Stimulated activated CD8-positive, alpha-beta memory T cell treated with anti-CD3 and anti-CD28 coated beads, Interleukin-2, amount 100 ng/mL, for 1 hour (primary cell): ENCODE measurements at places on chromosomes 11 and 22.
A peak's percentile ranks its signal among the peaks of the same experiment; 100 is the strongest.

- DNase-seq, result no peak
Measured at GRCh38 chr22:17161991-17162390, 2.9 kb upstream of the HDHD5 start.

GRCh38 chr11:131495423-131495822 lies 125.0 kb downstream of the NTM start:
- no peak for DNase-seq

DNA sequence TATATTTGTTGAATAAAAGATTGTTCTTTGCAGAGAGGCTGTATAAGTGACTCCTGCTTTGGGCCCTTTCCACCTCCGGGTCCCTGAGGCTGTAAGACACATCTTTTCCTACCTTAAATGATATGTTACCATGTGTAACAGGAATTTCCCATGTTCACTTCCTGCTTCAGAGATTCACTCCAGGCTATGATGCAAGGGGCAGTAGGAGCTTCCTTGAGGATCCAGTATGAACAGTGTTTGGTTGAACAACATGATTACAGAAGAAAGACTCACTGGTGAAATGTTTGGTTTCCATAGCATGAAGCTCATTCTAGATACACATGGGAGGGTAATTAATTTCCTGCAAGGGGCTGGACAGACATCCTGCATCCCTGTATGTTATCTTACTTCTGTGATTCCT lies 25.6 kb upstream of the ZDHHC13 start:
- DNase-seq, result no peak

- peak; percentile 22 for DNase-seq
Measured at GRCh38 chr11:1546536-1547466, 25.3 kb downstream of the DUSP8 start.

- peak; percentile 62 for DNase-seq
Measured at GRCh38 chr11:124920870-124921609, 2.0 kb downstream of the HEPN1 start.

- no peak for DNase-seq
Measured at GRCh38 chr11:44190883-44191230, 95.4 kb downstream of the EXT2 start.

DNA sequence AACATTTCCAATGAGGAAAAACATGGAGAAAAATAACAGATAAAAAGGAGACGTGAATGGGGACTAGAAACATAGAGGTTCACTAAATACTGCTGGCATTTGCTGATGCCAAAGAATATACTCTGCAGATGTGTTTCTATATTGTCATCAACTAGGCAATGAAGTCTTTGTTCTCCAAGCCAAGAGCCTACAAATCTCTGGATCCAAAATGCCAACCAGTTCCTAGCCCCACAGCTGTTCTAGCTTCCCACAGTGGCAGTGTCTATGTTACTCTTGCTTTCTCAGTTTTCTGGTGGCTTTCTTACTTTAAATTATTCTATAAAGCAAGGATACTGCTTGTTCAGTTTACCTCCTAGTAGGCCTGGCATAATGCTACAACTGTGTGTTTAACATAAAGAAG lies 977.9 kb upstream of the CCDC90B start:
- DNase-seq, result no peak

DNA sequence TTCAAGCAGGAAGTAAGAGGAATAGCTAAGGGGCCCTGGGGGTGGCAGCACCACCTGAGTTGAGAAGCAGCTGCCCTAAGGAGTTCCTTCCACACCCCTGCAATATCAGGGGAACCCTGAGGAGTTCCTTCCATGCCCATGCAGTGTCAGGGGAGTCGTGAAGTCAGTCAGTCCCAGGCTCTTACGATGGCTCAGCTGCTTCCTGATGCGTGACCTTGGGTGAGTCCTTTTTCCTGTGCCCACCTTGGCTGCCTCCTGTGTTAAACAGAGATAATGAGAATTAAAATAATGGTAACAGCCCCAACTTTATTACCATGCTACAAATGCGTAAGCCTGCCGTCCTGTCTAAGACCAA lies 181.1 kb downstream of the MIAT start:
- DNase-seq, result no peak

DNA sequence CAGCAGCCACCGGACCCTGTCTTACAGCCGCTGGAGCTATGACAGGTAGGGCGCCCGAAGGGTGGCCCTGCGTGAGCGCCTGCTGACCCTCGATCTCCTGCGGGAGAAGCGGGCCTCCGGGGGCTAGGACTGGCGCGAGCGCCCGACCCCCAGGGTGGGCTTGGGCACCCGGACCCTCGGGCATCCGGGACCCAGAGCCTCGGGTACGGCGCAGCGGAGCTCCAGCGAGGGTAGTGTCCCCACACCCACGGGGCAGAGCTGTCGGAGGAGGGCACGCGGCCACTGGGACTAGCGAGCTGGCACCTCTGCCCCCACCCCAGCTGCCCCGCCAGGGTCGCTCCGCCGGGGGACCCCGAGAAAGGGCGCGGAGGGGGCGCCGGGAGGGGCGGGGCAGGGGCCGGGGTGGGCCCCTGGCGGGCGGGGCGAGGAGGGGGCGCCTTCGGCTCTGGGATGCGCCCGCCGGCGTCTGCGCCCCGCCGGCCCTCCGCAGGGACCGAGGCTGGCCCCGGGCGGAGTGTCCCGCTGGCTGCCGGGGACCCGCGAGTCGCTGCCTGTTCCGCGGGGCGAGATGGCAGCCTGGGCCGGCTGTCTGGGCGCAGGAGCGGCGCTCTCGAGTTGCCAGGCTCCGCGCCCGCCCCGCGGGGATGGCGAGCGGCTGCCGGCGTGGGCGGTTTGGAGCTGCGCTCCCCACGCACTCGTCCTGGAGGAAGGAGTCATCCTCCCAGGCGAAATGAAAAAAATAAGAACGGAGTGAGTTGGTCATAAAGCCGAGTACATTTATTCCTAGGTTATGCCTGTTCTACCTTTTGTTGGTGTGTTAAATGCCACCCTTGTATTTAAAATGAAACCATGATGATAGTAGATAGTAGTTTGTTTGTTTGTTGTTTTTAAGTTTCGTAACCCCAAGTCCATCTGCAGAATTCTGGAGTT lies 32.4 kb downstream of the EIF3F start:
- DNase-seq, result no peak

DNA sequence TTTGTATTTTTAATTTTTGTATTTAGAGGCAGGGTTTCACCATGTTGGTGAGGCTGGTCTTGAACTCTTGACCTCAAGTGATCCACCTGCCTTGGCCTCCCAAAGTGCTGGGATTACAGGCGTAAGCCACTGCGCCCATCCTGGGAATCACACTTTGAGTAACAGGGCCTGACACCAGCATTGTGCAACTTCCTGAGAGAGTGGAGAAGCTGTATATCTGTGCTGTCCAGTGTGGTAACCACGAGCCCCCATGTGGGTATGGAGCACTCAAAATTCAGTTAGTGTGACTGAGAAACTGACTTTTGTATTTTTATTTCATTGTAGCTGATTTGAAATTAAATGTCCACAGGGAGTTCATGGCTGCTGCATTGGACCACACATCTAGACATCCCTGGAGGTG lies 36.2 kb downstream of the MPPED1 start:
- no peak for DNase-seq

DNA sequence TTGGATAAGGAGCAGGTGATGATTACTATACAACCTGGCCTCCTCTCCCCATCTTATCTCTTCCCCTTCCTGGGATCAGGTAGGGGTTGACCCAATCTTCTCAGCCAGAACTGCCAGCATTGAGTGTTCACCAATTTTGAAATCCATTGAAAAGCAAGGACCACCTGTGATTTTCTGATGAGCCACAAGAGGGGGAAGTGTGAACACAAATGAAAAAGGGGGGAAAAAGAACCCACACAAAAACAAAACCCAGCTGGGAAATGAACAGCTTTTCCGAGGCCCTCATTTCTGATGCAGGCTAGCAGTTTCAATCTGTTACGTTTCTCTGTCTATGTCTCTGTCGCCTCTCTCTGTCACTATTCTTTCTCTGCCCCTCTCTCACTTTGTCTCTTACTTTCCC lies 161.9 kb downstream of the INSC start:
- no peak for DNase-seq

DNA sequence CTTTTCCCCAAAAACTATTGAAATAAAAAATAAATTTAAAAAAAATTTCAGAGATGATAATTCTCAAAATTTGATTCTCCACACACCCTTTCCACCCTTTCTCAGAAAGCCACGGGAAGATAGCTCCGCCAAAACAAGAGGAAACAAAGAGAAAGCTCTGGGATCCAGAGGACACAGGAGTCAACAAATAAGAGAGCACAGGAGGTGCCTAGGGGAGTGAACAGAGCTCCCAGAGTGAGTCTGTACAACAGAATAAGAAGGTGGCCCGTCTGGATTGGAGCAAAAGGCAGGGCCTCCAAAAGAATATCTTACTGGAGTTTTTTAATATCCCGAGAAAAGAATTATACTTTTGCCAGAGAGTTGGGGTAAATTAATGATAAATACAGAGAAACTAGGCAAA lies 96.3 kb upstream of the DRD2 start:
- no peak for DNase-seq
